ENCODE measurements at places on chromosomes 5 and 9.

- no peak for DNase-seq
Measured at GRCh38 chr5:180140571-180140970, 68.4 kb downstream of the RASGEF1C start.

- no peak for DNase-seq
Measured at GRCh38 chr5:91423871-91424270, 40.8 kb upstream of the ARRDC3 start.

DNA sequence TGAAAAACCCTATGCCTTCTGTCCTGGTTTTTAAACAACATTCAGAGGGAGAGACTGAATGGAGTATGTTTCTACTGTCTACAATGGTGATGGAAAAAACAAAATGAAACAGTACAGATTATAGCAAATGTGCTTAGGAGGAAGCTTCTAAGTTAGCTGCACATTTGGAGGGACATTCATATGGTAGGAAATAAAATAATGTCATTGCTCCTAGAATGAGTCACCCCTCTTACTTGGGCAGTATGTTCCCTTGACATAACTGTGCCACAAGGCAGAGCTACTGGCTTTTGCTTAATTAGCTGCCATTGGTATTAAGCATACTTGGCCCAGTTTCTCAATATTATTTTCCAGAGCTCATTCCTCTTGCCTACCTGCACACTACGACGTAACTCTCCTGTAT is 128.9 kb downstream of the GDNF start:
- no peak for DNase-seq

DNA sequence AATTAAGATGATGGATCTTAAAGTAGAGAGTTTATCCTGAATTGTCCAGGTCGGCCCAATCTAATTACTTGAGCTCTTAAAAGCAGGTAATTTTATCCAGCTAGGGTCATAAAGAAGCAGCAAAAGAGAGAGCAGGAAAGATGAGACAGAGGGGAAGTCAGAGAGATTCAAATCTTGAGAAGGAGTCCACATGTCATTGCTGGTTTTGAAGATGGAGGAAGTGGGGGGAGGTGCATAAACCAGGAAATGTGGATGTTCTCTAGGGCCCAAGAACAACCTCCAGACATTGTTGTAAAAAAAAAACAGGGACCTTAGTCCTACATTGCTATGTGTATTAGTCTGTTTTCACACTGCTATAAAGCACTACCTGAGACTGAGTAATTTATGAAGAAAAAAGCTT is 66.4 kb downstream of the SLCO4C1 start:
- no peak for DNase-seq

- DNase-seq = no peak
Measured at GRCh38 chr5:179837076-179838011, 16.6 kb downstream of the SQSTM1 start.

GRCh38 chr9:120904978-120905301 is 21.7 kb downstream of the TRAF1 start:
- DNase-seq = no peak

DNA sequence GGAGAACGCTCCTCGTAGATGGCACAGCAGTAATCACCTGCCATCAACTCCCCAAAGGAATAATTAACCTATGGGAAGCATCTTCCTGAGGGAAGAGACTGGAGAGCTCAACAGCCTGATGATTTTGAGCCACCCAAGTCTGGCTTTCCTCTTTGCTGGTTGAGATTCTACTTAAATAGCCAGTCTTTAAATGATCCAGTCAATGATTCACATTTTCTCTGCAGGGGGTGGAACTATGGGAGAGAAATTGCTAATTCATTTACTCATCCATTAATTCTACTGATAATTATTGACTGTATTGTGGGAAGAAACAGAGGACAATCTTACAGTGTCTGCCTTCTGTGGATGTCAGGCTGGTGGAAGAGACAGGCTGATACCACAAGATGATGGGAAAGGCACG is 355.0 kb upstream of the PANK3 start:
- DNase-seq = no peak

GRCh38 chr5:1392801-1393565 is 48.1 kb upstream of the CLPTM1L start:
- DNase-seq = no peak

DNA sequence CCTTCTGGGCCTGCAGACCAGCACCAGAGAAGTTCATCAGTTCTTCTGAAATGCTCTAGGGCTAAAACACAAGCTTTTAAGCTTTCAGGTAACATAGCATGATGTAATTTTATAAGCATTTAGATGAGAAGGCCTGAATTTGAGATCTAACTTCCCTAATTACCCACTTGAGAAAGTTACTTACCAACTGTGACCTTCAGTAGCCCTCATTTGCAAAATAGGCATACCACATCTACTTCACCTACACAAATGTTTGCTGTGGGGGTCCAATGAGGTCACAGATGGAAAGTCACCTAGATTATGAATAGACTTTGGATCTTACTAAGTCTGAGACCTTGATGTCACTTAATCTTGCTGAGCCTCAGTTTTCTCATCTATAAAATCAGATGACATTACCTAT is 36.5 kb downstream of the FBXO10 start:
- no peak for DNase-seq

- DNase-seq = no peak
Measured at GRCh38 chr9:77864211-77864889, 167.3 kb downstream of the GNAQ start.

GRCh38 chr5:50575740-50576139 is 90.7 kb upstream of the PARP8 start:
- DNase-seq = no peak

DNA sequence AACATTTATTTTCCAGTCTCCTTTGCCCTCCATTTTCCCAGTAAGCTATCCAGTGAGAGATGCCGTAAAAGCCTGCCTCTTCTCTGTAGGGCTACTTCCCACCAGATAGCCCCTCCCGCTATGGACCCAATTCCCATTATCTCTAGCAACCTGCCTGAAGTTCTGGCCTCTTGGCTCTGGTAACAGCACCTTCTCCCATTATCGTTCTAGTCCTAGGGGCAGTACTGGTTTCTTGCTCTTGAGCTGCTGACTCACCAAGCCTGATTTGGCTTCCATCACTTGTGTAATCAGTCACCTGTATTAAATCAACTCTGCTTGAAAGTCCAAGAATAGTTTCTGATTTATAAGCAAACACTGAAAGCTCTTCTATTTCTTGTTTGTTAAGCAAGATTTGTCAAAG is 42.8 kb upstream of the PARP8 start:
- DNase-seq = no peak

DNA sequence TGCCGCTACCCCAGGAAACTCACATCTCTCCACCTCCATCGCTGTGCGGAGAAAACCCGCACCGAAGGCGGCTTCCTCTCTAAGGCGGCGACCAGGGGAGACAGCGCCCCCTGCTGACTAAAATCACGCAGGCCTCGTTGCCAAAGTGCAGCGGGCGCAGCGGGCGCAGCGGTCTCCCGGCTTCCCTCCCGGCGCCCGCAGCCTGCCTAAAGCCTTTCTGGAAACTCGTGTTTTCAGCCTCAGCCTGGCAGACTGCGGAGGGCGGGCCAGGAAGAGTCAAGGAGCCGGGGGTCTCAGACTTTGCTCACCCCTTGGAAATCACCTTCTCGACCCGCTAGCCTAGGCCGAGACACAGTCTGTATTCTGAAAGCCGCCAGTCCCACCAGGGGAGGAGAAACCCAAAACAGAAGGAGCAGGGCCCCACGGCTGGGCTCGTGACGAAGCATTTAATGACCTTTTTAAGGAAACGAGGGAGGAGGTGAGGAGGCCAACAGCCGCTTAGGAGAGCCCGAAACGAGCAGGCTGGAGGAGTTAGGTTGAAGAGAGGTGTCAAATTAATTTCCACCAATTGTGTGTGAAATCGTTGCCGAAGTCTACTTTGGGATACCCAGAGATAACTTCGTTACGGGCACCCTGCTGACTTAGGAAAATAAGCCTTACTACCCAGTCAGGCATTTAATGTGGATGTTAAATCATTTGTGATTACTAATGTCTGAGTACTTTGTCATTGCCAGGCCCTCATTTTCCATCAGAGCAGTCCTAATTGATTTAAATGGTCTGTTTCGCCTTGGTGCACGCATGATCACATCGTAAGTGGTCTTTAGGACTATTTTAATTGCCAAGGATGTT is 7.3 kb upstream of the FOXB2 start:
- DNase-seq = no peak

DNA sequence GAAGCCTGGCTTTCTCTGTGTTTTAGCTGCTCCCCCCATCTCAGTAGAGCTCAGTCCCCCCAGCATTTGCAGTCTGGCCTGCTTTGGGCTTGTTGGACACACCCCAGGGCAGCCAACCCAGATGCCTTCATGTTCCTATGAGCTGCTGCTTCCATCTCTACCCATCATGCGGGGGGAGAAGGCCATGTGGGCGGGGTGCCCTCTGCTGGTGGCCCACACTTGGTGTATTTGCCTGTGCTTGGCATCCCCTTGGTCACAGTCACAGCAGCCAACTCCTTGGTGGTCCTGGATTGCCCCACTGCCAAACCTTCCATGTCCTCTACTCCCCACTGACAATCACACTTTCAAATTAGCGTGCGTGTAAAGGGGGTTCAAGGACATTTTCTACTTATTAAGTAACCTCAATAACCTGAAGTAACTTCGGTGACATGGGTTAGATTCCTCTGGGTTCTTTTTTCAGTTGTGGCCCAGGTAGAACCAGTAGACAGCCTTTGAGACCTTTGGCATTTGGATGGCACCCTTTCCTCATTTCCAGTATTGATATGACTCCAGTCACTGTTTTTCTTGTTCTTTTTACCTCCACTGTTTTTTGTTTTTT is 42.8 kb downstream of the SNX30 start:
- peak; percentile 27 for DNase-seq

GRCh38 chr9:134486596-134486995 is 155.0 kb upstream of the COL5A1 start:
- DNase-seq = no peak

- no peak for DNase-seq
Measured at GRCh38 chr5:103849934-103850333, 287.3 kb upstream of the NUDT12 start.

- DNase-seq = no peak
Measured at GRCh38 chr5:12114075-12114474, 209.8 kb upstream of the CTNND2 start.

- DNase-seq = peak; percentile 6
Measured at GRCh38 chr9:128902351-128903078, 18.3 kb upstream of the PHYHD1 start.

GRCh38 chr9:33170464-33171415 is 3.6 kb upstream of the B4GALT1 start:
- peak; percentile 22 for DNase-seq

DNA sequence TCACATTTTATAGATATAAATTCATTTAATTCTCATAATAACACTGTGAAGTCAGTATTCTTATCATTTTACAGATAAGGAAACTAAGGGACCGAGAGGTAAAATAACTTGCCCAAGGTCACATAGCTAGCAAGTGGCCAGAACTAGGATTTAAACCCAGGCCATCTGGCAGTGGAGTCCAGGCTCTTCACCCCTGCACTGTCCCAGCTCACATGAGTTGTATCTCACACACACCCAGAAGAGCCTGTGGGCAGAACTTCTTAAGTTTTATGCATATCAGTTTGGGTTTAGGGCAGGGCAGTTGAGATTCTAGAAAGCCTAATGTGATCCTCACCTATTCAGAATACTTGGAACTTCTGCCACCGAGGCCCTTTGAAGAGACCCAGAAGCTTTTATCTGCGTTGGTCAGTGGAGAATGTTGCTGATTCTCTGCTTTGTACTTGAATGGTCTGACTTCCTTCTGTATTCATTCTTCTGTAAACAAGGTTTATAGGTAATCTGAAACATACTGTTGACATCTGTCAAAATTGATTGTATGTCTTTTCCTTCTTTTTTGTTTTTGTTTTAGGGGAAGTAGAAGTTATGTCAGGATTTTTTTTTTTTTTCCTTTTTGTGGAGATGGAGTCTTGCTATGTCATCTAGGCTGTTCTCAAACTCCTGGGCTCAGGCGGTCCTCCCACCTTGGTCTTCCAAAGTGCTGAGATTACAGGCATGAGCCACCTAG is 75.8 kb downstream of the KIAA1958 start:
- no peak for DNase-seq

DNA sequence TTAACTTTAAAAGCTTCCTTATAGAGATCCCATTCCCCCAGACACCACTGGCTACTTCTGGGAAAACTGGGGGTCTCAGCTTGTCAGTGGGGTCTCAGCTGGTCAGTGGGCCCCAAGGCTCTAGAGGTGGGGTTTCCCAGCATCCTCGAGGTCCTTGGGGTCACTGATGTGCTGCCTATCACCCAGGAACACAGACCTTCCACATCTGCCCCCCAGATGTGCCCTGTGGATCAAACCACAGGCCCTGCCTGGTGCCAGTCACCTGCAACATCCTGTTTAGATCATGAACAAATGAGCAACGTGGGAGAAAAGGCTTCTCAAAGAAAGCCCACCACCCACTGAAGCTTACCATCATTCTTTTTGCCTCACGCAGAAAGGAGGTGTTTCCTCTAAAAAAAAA is 165.6 kb upstream of the FSTL4 start:
- no peak for DNase-seq

GRCh38 chr5:149598966-149599365 is 17.7 kb downstream of the ARHGEF37 start:
- no peak for DNase-seq

- DNase-seq = no peak
Measured at GRCh38 chr9:573691-574410, 267.6 kb upstream of the DMRT1 start.

- DNase-seq = peak; percentile 85
Measured at GRCh38 chr9:120875954-120876841, 790 bp downstream of the PHF19 start.

- DNase-seq = peak; percentile 44
Measured at GRCh38 chr9:28212979-28213378, 639.7 kb upstream of the C9orf72 start.

GRCh38 chr9:89352874-89353649 is 34.8 kb downstream of the SECISBP2 start:
- peak; percentile 61 for DNase-seq

DNA sequence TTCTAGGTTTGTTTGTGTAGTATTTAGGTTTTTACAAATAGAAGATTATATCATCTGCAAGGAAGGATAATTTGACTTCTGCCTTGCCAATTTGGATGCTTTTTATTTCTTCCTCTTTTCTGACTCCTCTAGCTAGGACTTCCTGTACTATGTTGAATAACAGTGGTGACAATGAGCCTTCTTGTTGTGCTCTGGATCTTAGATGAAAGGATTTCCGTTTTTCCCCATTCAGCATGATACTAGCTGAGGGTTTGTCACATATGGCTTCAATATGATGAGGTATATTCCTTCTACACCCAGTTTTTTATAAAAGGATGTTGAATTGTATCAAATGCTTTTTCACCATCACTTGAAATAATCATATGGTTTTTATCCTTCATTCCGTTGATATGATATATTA is 101.4 kb downstream of the FBXO4 start:
- no peak for DNase-seq

DNA sequence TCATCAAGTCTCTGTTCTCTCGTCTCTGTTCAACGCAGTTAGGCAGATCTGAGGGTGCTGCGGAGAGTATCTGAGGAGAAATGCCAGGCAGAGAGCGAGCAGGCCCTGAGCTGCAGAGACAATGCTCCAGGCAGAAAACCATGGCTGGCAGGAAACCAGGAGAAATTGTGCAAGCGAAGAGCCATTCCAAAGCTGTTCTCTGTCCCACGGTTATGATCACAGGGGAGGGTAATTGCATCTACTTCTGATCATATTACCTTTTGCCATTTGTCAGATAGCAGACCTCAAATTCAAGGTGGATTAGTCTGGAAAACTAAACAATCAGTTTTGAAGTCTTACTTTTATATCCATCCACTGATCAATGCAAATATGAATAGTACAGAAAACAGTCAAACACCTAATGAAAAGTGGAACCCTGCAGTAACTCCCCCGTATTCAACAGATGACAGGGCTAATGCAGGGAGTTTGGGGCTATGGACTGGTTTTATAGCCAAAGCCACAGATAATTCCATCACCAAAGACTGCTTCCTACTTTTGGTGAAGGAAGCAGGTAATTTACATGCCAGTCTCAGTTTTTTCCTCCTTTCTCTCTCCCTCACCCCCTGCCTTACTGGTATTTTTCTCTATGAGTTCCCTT is 228.0 kb downstream of the DCP2 start:
- no peak for DNase-seq

Measured in NCI-H510A treated with DMSO at 0.1 percent for 48 hours (cell line).